ENCODE measurements at places on chromosomes 11 and 22.

GRCh38 chr11:613369-613968 is 2.3 kb downstream of the IRF7 start:
- no peak for DNase-seq

DNA sequence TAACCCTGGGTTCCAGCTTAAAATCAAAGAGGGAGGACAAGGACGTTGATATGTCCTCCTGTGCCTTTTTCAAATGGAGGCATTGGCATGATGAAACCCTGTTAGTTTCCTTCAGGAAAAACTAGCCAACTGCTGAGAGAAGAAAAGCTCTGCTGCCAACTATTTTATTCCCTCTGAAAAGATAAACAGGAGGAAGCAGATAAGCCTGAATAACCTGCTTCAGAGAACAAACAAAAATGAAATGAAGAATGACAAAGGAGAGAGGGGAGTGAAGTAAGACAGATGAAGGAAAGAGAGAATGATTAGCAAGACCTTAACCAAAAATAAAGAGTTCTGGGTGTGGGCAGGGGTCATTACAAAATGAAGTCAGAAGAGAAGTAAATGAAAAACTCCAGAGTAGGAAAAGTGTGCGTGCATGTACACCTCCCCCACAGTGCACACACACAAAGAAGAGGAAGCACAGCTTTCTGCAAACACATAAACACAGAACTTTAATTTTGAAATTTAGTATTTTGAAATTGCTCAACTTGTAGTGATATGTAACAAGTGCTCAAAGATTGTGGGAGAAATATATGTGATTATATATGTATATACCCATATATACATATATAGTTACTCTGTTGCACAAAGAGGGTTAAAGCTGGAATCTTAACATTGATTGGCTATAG is 332.2 kb downstream of the LUZP2 start:
- no peak for DNase-seq

- DNase-seq, result no peak
Measured at GRCh38 chr11:17822401-17822781, 87.8 kb downstream of the KCNC1 start.

DNA sequence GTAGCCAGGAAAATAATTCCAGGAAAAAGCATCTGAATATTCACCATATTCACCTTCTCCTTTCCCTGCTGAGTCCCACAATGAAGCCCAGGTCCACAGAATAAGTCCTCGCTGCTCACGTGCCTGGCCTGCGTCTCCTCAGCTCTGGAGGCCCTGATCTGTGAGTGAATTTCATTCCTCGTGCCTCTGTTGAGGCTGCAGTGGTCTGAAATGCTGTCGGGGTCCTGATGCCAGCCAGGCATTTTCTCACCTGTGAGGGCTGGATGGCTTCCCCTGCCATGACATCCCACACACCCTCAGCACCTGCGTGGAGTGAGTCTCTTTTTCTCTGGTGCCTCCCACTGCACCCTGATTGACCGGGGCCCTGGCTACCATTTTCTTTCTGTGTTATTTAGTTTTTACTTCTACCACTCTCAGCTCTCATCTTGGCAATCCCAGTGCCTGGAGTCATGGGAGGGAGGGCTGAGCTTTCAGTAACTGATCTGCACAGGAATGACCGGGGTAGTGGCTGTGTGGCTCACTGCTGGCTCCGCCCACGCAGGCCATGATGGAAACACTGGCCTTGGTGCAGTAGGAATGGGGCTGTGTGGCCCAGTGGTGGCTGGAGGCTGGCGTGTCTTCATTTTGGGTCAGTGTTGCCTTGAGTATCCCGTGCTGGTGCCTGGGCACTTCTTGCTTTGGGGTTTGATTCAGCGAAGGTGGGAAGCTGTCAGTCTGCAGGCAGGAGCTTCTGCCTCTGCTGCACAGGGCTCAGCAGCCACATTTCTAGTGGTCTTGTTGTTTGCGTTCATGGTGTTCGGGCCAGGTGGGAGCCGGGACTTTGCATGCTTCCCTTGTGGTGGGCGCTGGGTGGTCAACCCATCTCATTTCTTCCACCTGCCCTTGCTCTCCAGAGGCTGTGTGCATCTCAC is 807.2 kb downstream of the TBC1D22A start:
- DNase-seq, result no peak

DNA sequence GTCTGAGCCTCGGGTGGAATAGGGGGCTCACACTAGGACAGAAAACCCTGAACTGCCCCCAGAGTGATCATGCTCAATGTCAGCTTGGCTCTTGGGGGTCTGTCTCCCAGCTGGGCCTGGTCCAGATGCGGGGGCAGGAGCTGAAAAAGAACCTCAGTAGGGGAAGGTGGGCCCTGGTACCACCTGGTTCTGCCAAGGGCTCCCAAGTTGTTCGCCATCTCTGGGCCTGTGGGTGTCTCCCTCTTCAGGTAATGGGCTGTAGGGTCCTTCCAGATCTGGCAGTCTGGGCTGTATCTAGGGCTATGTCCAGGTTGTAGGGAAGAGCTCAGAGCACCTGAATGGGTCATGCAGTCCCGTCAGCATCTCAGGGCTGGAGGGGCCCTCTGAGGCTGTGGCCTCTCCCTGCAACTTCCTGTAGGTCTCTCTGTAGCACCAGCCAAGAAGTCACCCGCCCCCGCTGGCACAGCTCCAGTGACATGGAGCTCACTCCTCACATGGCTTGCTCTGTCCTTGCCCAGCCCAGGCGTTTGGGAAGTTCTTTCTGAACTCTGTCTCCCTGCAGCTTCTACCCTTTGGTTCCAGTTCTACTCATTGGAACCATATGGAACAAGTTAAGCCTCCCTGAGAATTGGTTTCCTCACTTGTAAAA is 33.0 kb upstream of the SOX10 start:
- DNase-seq, result no peak

DNA sequence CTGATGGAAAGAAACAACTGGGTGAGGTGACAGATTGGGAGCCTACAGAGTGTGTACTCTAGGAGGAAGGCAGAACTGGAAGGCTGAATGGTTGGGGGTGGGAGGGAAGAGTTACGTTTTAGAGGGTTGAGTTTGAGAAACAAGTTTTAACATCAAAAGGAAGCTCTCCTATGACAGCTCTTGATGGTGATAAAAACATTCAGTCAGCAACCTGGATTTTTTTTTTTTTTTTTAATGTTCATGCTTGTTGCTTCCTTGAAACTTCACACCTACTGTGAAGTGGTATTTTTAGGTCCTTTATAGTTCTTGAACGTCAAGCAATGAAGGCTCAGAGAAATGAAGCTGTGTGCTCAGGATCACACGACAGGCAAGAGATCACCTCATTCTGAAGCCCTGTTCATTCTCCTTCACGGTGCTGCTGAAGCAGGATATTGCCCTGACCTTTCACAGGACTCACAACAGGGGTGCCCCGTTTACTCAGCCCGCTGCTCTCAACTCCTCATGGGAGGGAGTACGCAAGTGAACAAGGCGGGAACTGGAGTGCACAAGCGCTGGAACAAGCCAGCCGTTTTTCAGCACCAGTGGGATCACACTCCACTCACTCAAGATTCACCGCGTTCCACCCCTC is 1.6 kb upstream of the TMEM109 start:
- peak; percentile 56 for DNase-seq

Data from DMS79 treated with DMSO at 0.1 percent for 48 hours (cell line).